ENCODE measurements at places on chromosomes 5 and 9.

DNA sequence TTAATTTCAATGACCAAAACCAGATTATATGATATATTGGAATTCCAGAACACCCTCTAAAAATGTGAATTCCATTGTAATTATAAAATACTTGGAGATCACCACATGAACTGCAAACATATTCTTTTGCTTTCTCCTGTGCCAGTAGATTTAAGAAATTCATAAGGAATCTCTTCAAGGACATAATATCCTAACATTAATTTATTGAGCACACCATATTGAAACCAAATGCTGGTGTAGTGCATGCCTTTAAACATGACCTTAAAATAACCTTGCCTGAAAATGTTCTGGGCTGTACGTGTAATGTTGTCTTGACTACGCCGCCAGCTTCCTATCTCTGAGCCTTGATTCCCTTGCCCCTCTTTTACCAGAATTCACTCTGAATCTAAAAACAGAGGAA is 205.0 kb upstream of the ACTBL2 start:
- DNase-seq, result no peak

DNA sequence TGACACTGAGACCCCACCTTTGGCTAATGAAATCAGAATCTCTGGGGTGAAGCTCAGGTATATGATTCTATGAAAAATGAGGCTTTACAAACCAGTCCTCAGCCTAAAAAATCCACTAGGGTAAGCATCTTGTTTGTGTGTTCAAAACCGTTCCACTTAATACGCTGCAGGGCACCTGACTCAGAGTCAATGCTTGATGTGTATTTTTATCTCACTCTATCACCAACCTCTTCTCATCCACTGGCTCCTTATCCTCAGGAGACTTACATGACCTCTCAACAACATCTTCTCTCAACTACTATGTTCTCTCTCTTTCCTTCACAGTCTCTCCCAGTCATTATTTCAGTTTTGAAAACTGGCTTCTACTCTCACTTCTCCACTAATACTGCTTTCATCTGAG is 153.3 kb upstream of the KCNN2 start:
- no peak for DNase-seq

- DNase-seq, result no peak
Observed at GRCh38 chr5:116722651-116723050, 148.0 kb upstream of the SEMA6A start.

GRCh38 chr5:122056913-122057312 is 21.1 kb downstream of the LOX start:
- DNase-seq, result no peak

DNA sequence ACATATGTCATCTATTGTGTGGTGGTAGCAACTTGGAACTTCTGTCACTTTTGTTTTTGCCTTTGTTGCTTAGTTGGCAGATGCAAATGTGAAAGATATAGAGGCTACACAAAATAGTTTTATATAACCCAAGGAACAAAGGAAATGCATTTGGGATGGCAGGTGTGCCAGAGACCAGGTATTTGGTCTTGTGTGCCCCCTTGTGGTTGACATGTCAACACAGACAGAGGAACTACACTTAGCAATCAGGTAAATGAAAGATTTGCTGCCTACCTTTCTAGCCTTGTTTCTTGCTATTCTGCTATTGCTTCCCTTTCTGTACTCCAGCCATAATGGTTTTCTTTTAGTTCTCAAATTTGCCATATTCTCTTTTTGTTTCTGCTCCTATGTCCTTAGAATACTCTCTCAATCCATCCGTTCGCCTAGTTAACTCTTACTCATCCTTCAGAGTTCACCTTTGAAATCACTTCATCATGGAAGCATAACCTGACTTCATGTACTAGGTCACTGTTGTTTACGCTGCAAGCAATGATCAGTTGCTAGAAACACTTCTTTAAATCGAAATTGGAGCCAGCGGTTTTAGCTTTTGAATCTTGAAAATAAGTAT is 119.5 kb downstream of the TRPM3 start:
- DNase-seq, result peak; percentile 18

- DNase-seq, result no peak
Observed at GRCh38 chr9:82612942-82613341, 450.0 kb downstream of the RASEF start.

- no peak for DNase-seq
Observed at GRCh38 chr5:73757416-73757815, 131.4 kb downstream of the ARHGEF28 start.

DNA sequence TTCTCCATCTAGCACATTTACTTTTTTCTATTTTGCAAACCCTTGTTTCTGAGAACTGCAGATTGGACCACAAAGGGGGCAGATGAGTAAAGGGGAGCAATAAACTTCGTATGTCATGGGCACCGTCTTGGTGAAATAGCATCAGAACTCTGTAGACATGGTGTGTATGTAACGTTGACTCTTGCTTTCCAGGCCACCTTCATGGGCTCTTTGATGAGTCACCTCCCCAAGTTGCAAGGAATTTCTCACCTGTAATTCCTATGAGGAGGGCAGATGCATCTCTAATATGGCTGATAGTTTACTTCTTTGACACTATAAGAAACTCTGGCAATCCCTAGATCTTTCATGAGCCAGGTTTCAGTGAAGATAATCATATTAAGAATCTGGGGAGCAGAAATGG is 163.4 kb upstream of the PLPPR1 start:
- no peak for DNase-seq

GRCh38 chr5:38535845-38536244 is 20.6 kb downstream of the LIFR start:
- no peak for DNase-seq

DNA sequence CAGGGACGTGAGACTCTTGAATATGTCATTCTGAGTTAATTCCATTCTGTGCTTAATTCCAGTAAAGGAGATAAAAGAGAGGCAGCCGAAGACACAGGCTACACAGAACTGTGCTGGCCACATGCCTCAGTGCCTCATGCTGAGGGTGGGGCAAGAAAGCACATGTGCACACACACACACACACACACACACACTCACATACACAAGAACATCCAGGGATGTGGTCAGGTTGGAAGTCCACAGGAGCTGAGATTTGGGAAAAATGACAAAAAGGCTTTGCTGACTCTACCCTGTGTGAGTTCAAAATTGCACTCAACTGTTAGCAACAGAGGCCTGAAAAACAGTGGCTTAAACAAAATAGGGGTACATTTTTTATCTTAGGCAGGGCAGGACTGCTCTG is 40.5 kb downstream of the ALG2 start:
- DNase-seq, result no peak

- DNase-seq, result no peak
Observed at GRCh38 chr5:53001541-53001940, 12.4 kb downstream of the ITGA2 start.

GRCh38 chr5:34970552-34970951 is 41.2 kb downstream of the DNAJC21 start:
- no peak for DNase-seq

DNA sequence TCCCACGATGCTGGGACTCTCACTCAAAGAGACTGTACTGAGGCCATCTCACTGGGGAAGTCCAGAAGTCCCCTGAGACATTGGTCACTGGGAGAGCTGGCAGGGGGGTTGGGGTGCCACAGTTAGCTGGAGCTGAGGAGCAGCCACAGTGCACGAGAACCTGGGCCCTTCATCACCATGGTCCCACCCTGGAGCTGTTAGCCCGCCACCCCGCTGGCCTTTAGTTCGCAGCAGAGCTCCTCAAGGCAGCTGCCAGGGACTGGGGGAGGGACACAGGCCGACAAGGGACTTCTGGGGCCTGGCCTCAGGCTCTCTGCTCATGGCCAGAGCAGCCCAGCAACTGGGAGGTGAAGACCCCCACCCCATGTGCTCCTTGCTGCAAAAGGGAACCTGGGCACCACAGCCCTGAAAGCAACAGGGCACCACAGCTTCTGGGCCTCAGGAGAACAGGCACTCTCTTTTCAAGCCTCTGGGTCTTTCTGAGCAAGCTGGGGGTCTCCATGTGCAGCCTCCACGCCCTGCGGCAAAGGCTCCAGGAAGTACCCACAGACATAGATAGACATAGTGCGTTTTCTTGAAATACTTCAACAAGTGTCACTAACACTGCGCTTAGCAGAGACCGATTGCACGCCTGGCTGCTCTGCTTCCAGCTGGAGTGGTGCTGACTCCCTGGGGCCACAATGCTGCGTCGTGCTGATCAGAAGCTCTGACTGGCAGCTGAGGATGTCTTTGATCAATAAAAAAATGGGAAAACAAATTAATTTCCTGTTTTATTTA is 46.0 kb downstream of the VAV2 start:
- DNase-seq, result no peak

DNA sequence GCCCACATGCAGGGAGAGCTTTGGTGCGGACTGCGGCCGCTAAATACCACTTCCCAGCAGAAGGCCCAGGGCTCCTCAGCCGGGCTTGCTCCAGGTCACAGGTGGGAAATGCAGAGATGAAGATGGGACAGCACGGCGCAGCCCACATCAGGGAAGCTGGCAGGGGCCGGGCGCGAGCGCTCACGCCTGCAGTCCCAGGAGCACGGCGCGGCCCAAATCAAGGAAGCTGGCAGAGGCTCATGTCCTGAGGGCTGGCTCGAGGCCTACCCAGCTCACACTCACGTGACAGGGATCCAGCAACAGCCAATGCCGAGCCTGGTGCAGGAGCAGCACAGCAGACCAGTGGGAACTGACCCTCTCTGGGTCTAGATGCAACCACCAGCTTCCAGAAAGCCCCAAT is 16.3 kb downstream of the LPCAT1 start:
- no peak for DNase-seq

DNA sequence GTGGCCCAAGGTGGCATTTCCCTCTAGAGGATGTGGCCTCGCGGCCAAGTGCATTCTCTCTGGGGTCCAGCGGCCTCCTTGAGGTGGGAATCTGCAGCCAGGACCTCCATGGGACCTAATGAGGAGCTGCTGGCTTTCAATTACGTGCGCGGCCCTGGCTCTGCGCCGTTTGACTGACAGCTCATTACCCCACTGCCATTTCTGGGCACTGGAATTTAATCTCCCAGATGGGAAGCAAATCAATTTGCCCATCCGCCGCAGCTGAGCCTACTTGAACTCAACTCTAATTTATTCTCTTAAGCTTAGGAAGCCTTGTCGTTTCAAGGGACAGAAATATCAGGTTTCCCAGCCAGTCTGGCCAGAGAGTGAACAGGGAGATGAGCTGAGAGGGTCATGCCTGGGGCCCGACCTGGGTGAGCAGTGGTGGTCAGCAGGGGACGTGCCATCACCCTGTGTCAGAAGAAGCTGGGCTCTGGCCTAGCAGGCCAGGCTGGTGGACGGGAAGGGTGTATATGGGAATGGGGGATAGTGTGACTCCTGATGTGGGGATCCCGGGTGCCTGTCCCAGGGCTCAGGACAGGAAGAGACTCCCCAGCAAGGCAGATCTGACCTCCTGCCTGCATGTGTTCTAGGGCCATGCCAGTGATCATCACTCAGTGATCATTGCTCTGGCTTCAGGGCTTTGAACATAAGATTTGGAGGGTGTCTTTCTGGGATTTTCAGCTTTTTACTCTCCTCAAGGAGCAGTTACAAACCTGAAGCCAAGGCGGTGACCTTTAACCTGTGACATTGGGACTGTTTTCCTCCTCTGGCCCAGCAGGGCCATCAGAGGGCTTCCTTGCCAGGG is 69.7 kb downstream of the MACROH2A1 start:
- no peak for DNase-seq

DNA sequence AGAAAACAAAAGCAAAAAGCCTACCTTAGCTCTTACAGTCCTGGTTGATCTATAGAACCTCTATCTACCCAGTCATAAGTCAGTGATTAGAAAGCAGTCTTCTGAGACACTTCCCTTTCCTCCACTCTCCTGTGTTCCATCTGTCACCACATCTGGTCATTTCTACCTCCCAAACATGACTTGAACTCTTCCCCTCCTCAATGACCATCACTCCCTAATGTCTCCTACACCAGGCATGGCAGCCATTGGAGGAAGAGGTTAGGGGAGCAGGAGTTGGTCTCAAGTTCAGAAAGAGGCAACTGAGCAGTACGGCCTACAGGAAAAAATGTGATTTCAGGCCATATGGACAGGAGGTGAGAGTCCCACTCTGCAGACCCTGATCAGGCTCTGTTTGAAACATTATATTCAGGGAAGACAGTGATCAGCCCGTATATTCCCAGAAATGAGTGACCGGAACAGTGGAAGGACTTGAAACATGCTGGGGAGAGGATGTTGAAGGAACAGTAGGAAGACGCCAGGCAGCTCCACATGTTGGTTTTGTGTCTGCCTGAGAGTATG is 12.0 kb downstream of the ABLIM3 start:
- DNase-seq, result no peak

DNA sequence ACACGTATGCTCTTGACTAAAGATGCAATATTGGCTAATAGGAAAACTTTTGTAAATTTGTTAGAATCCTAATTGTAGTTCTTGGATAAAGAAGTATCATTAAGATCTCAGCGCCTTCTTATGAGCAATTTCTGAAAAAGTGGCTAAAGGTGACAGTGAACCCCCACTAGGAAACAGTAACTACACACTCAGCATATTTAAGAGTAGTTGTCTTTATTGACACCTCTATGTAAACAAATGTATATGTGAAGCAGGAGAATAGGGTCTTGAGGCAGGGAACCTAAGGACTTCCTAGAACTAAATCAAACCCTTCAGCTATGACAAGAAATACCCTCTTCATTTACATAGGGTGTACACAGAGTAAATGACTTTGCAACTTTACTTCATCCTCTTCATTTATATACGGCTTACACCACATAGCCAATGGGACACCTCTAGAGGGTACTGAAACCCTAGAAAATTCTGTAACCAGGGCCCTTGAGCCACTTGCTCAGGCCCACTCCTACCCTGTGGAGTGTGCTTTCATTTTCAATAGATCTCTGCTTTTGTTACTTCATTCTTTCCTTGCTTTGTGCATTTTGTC is 2.8 kb downstream of the NIPSNAP3A start:
- DNase-seq, result no peak

- no peak for DNase-seq
Observed at GRCh38 chr9:33436445-33436844, 10.9 kb downstream of the AQP3 start.

- DNase-seq, result no peak
Observed at GRCh38 chr5:176401281-176402205, 13.0 kb downstream of the HIGD2A start.

DNA sequence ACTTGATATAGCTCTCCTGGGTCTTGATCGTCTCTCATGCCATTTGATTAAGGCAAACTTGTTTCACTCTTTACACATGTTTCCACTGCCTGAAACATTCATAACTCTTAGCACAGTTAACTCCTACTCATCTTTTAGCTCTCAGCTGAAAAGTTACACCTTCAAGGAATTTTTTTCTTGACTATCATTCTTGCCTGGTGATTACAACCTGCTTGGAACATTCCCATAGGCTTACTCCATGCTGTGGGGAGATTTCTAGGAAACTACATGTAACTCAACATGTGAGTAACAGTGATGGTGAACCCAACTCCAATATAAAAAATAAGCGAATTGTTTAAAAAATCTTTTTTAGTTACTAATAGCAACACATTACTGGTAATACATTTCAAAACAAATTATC is 224.1 kb upstream of the MPDZ start:
- no peak for DNase-seq

DNA sequence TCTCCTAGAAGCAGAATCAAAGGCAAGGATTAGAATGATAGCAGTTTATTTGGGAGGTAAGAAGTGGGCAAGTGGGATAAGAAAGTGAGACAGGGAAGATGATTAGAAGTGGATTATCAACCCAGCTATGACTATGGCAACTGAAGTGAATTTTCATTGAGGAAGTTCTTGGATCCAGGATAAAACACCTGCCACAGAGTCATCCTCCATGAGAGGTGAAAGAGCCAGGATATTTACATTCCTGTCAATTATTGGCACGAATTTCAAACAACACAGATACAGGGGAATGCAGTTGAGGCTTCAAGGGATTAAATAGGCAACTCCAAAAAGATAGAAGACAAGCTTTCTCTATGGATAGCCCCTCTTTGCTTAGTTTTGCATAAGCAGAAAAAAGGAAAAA is 31.8 kb upstream of the ZNF366 start:
- no peak for DNase-seq

- peak; percentile 21 for DNase-seq
Observed at GRCh38 chr5:109865637-109866036, 175.9 kb downstream of the MAN2A1 start.
